ENCODE measurements at places on chromosomes 5 and 9.
A peak's percentile ranks its signal among the peaks of the same experiment; 100 is the strongest.

DNA sequence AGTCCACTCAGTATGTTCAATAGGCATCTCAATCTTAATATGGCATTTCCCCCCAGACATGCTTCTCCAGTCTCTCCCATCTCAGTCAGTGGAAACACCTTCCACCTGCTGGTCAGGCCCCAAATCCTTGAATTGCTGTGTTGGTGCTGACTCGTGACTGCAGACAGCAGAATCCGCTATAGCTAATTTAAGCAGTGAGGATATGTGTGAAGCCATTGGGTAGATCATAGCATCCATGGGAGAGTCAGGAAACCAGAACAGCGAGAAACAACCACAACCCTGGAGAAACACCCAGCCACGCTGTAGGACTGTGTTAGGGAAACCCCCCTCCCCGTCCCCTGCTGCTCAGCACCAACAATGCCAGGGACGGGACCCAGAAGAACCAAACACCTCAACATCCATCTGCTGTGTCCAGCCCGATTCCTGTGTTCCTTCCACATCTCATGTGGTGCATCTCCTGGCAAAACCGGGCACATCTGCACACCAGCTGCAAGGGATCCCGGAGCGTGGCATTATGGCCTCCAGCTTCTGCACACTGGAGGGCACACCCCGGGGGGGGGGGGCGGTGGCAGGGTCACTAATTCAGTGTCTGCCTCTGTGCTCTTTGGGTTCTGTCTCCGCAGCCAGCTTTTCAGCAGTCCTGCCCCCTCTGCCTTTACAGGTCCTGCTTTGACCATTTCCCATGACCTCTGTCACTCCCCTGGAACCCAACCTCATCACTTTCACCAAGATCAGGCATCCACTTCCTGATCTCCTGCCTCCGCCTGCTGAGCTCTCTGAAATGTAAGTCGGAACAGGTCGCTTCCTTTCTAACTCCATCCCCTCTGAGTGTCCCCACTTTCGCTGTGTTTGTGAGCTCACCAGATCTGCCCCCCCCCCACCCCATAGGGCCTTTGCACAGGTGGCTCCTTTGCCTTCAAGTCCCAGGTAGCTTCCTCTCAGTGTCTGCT lies 2.4 kb upstream of the PLEKHG4B start:
- DNase-seq = no peak

- no peak for DNase-seq
Measured at GRCh38 chr5:179403426-179404147, 58.3 kb upstream of the ADAMTS2 start.

- peak; percentile 32 for DNase-seq
Measured at GRCh38 chr5:168047043-168047668, 244.3 kb upstream of the WWC1 start.

GRCh38 chr9:68791169-68791568 lies 86.1 kb downstream of the PIP5K1B start:
- no peak for DNase-seq

- DNase-seq = no peak
Measured at GRCh38 chr5:72459089-72459661, 48.0 kb downstream of the ZNF366 start.
